Bronchus fibroblast of lung (primary cell): ENCODE measurements at places on chromosomes 3 and 15. TPM values are rescaled to one million over a fixed set of nuclear protein-coding genes. Genes with fewer than 3 reads are reported as not detected.

SLCO2A1 gene
- total RNA-seq, result 2.7 and 3.0 TPM in 2 replicates

C2CD4A gene
- not detected in 2 replicates for total RNA-seq

SLC28A2 gene
- not detected in 2 replicates for total RNA-seq

CCR2 gene
- not detected in 2 replicates for total RNA-seq
